Stimulated activated CD4-positive, alpha-beta T cell treated with anti-CD3 and anti-CD28 coated beads, Interleukin-4, amount 100 ng/mL, for 48 hours (primary cell): ENCODE measurements at places on chromosomes 11 and 22.

GRCh38 chr11:58647866-58648265 lies 25.4 kb downstream of the CNTF start:
- DNase-seq: no peak

GRCh38 chr11:76666408-76666807 lies 4.1 kb downstream of the LRRC32 start:
- no peak for DNase-seq

DNA sequence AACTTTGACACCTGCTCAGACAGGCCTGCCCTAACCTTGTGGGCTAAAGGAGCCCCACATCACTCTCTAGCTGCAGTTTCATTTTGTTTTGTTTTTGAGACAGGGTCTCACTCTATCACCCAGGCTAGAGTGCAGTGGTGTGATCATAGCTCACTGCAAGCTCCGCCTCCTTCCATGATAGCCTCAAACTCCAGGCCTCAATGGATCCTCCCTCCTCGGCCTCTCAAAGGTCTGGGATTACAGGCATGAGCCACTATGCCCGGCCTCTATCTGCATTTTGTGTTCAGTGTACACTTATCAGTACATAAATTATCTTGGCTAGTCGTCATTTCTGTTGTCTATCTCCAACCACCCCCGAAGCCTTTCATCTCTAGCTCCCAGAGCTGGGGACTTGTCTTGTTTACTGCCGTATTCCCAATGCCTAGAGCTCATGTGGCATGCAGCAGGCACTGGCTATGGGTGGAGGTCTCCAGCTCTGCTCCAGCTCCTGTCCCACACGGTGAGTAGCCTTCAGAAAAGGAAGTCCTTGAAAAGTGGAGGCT lies 22.1 kb upstream of the PEX26 start:
- no peak for DNase-seq

DNA sequence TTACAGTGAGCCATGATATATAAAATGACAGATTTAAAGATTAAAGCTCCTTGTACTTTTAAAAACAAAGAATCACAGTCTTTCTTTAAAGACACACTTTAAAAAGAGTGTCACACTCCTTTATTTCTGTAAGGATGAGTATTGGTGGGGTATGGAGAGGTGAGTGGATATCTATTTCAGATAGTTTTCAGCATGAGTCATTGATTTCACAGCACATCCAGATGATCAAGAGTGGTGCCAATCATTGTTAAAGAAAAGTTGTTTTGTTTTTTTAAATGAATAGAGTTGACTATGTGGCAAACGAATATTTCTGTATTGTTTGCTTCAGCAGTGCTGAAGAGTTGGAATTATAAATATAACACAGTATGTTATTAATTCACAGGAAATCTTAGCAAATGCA lies 52.5 kb downstream of the FAR1 start:
- DNase-seq: no peak

GRCh38 chr11:116108161-116108560 lies 603.9 kb upstream of the CADM1 start:
- no peak for DNase-seq
